ENCODE measurements at places on chromosomes 3 and 15.

- no peak for DNase-seq
These were observed 1.7 kb upstream of the GFM1 start for GRCh38 chr3:158642474-158643210.

- DNase-seq: no peak
These were observed 195.1 kb upstream of the ICE2 start for GRCh38 chr15:60673918-60674558.

DNA sequence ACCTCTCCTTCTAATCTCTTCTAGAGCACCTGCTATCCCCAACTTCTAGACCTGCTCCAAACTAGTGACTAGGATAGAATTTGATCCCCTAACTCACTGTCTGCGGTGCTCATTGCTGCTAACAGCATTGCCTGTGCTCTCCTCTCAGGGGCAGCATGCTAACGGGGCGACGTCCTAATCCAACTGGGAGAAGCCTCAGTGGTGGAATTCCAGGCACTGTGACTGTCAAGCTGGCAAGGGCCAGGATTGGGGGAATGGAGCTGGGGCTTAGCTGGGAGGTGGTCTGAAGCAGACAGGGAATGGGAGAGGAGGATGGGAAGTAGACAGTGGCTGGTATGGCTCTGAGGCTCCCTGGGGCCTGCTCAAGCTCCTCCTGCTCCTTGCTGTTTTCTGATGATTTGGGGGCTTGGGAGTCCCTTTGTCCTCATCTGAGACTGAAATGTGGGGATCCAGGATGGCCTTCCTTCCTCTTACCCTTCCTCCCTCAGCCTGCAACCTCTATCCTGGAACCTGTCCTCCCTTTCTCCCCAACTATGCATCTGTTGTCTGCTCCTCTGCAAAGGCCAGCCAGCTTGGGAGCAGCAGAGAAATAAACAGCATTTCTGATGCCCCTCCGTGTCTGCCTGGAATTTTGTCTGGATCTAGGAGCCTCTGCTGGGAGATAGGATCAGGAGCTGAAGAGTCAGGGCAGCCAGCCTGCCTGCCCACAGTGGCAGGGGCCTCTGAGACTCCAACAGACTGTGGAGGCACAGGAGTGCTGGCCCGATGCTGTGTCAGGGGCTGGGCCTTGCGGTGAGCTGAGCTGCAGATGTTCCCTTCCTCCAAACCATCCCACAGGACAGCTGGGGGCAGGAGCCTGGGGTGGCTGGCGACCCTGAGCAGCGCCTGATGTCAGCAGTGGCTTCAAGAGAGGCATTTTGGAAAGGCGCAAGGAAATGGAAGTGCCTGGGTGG is 3.0 kb downstream of the ISLR start:
- no peak for DNase-seq

DNA sequence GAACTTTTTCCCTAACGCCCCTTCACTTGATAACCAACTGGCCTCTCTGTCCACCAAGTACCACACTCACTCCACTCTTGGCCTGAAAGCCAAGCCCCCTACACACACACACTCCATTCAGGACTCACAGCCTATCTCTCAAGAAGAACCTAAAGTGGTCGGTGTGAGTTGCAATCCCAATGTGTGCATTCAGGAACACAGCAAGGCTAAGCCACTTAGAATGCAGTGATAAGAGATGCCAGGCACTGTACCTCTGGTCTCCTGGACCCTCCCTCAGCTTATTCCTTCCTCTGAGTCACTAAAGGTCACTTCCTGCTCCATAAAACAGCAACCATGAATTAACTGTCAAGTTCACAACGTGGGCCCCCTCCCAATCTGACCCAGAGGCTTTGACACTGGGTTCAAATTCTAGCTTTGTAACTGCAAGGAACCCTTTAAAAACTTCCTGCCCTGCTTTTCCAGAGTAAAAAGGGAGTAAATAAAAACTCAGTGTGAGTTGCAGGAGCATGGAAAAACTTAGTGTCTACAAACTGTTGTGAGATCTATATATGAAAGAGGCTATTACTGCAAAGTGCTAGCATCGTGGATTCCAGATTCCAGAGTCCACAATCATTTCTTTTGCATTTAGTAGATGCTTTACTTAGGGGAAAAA is 17.6 kb upstream of the KCNMB3 start:
- DNase-seq: no peak

DNA sequence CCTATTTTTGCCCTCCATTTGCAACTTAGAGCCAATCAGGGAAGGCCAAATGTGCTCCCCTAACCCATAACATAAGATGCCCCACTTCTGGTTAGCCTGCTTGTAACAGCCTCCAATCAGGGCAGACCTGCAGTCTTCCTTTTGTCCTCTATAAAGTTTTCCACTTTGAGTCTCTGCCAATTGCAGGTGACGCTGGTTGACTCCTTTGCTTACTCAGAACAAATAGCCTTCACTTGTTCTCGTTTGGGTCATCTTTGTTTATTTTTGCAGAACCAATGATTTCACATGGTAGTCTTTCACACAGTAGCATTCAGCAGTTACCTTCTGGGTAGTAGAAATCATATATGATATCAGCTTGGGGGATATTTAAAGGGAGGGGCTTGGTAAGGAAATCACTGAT is 225.6 kb downstream of the MINAR1 start:
- no peak for DNase-seq

DNA sequence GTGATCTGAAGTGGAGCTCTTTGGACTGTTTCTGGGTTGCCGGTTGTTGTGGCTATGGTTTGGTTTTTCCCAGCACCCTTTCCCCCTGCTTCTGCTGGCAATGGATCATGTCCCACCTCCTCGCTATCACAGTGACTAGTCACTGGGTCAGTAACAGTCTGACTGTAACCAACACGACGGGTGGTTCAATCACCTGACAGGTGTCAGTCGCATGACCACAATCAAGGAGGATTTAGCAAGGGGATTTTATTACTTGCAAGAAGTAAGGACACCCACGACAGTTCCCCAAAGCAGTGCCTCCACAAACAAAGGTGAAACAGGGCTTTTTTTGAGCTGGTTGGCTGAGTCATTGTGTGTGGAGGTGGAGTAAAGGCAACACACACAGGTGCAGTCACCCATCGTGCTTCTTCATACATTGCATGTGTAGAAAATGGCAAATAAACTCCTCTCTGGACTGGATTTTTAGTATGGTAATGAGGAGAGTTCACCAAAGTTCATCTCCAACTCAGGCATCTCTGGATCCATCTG is 58.8 kb upstream of the FAM3D start:
- DNase-seq: peak; percentile 25

DNA sequence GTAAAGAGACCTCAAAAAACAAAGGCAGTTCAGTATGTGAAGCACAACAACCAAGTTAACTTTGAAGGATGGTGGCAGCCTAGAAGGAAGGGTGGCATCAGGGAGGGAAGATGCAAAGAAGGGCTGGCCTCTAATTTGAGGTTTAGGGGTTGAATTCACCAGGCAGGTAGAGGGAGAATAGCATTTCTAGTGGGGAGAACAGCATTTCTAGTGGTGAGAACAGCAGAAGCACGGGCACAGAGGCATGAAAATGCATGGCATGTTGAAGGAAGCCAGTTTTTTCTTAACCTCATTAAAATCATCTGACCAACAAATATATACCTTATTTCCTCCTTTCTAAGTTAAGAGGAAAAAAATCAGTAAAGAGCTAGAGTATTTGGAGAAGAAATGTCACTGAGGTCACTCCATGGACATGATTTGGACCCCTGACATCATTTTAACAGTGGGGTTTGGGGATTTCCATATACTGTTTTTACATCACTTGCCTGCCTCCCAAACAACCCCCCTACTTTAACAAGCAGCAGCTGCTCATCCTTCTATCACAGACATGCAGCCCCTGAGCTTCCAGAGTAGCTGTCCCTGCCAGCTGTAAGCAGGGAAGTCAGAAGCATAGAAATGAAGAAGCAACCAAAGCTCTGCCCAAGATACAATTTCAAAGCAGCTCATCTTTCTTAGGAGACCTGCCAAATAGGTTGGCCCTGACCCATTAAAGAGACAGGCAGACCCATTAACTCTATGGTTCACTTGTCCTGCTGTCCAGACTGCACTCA is 2.4 kb upstream of the POPDC2 start:
- DNase-seq: no peak

DNA sequence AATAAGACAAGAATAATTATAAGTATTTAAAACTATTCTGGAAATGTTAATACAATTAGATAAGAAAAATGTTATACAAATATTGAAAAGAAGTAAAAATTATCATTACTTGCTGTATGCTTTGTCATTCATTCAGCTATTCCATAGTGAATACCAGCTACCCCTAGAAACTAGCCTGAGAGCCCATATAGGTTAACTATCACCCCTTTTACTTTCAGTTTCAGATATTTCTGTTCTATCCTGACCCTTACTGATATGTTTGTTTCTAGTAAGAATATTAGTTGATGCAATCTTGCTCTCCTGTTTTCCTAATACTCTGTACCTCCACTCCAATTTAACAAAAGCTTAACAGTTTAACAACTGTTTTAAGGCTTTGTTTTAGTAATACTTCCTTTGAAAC is 31.6 kb downstream of the FAM227B start:
- DNase-seq: no peak

GRCh38 chr15:93102211-93102610 is 13.2 kb upstream of the RGMA start:
- no peak for DNase-seq

DNA sequence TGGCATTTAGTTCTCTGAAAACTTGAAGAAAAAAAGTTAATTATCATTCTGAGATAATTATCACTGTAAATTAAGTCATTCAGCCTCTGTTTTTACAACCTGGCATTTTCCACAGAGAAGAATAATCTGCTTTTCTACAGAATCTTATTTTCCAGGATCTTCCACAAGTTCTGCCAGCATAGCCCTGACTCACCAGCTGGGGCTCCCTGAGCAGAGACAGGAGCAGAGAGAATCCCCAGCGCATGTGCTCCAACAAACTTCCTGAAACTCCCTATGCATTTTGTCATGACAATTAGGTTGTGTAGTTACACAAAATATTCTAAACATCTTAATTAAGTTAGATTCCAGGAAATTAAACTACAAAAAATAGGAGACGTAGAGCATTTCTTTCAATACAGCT is 32.1 kb upstream of the TMEM207 start:
- no peak for DNase-seq

GRCh38 chr3:121467085-121467484 is 78.7 kb downstream of the POLQ start:
- DNase-seq: no peak

- DNase-seq: no peak
These were observed 25.5 kb downstream of the TBC1D2B start for GRCh38 chr15:78052001-78052401.

GRCh38 chr3:127123533-127123932 is 69.4 kb upstream of the PRR23E start:
- DNase-seq: no peak

- no peak for DNase-seq
These were observed 253.9 kb upstream of the LYSMD4 start for GRCh38 chr15:99987119-99987506.

GRCh38 chr15:91807122-91807521 is 46.4 kb upstream of the SLCO3A1 start:
- DNase-seq: no peak

DNA sequence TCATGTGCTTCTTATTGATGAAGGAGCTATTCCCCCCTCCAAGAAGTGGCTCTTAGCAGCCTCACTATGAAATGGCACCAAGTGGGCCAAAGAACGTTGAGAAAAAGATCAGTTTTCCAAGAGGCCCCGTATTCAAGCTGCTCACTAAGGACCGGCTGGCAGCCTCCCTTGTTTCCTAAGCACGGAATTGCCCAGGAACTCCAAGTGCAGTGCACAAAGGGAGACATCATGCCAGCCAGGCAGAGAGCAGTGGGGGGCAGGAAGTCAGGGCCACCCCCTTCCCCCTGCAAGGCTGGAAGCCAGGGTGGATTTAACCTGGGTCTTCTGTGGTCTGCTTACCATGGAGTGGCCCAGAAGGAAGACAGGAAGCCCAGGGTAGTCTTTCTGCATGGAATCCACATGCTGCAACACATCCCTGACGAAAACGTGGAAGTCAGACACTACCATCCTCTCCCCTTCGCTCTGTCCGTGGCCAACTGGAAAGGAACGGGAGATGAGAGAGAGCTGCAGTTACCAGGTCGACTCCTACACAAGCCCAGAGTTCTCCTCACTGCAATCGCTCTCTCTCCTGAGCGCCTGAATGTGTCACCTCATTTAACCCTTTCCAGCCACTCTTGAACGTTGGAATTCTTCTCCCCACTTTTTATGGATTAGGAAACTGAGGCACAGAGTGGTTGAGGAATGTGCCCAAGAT is 49.5 kb downstream of the ABTB1 start:
- no peak for DNase-seq

- DNase-seq: no peak
These were observed 78.0 kb downstream of the MYO1E start for GRCh38 chr15:59294574-59295260.

GRCh38 chr3:37668431-37668817 is 193.3 kb upstream of the CTDSPL start:
- DNase-seq: no peak

- DNase-seq: no peak
These were observed 7.2 kb downstream of the CHCHD6 start for GRCh38 chr3:126711121-126711760.

DNA sequence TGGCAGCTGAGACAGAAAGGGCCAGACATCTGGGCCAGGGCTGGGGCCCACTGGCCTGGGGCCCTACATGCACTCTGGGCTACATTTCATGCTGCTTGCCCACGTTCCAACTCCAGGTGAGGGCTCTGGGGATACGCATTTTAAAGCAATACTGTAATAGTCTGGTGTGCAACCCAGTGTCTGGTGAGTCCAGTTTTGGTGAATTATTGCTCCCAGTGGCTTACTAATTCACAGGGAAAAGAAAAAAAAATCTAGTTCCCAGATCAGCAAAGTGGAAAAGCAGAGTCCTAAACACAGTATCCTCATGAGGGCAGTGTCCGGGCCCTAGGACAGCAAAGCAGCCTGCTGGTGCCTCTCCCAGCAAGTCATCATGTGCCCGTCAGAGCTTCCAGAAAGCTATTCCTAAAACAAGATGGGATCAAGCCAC is 82.4 kb downstream of the CCNL1 start:
- DNase-seq: no peak

GRCh38 chr15:50146632-50147031 is 27.6 kb upstream of the ATP8B4 start:
- DNase-seq: no peak

DNA sequence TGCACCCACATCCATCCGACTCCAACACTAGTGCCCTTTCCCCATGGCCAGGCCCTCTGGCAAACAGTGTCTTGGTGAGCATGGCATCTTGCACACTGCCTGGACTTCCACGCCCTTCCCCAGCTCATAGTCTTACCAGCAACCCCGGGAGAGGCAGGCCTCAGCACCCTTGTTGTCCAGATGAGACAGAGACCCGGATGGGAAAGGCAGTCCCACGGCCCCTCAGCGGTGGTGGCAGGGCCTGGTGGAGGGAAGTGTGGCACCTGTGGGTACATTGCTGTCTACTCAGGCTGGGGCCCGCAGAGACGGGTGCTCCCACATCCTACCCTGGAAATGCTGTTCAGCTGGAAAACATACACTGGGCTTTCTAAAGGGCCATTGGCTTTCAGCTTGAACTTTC is 28.4 kb downstream of the HDAC11 start:
- DNase-seq: no peak

DNA sequence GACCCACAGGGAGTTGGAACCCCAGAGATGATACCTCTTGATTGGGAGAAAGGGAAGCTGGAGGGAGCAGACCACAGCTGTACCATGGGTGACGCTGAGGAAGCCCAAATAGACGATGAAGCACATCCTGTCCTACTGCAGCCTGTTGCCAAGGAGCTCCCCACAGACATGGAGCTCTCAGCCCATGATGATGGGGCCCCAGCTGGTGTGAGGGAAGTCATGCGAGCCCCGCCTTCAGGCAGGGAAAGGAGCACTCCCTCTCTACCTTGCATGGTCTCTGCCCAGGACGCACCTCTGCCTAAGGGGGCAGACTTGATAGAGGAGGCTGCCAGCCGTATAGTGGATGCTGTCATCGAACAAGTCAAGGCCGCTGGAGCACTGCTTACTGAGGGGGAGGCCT is 201.1 kb downstream of the AKAP13 start:
- DNase-seq: no peak

Measured in GM12864 (cell line).